ENCODE measurements at places on chromosomes 7 and 10.

GRCh38 chr7:16106300-16106699 is 315.0 kb downstream of the CRPPA start:
- DNase-seq = no peak

DNA sequence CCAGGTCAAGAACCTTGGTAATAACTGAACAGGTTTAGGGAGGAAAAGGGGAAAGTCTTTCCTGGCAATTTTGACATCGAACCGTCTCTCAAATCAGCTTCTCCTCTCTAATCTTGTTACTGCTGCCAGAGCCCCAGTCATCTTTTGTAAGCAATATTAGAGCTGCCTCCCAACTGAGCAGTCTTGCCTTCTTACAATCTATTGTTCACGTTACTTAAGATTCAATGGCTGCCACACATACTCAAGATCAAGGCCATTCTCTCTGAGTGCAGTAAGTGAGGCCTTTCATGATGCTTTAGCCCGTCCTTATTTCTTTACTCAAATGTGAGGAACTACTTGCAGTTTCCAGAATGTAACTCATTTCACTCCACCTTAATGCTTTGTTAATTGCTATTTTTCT is 12.4 kb downstream of the NET1 start:
- no peak for DNase-seq

DNA sequence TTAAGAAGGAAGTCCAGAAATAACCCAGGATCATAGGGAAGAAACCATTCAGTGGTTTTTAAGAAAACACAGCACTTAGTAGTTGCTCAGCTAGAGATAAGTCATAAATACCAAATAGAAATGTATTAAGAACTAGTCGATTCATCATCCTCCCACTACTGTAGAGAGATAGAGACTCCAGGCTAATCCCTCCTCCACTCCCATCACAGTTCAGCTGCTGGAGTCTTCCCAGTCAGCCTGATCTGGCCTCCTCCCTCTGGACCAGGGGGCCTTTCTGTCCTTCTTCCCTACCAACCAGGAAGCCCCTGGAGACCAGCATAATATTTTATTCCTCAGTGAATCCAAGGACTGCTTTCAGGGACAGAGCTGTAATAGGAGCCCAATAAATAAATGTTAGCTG is 294.1 kb upstream of the YAE1 start:
- no peak for DNase-seq

GRCh38 chr10:19826712-19827111 is 10.5 kb downstream of the PLXDC2 start:
- no peak for DNase-seq

GRCh38 chr7:78019447-78020135 is 221.0 kb downstream of the PHTF2 start:
- DNase-seq = peak; percentile 43

- DNase-seq = no peak
These were observed 9.3 kb downstream of the ITGA8 start for GRCh38 chr10:15710455-15710854.

GRCh38 chr7:121278120-121279021 is 50.4 kb upstream of the WNT16 start:
- no peak for DNase-seq

- peak; percentile 81 for DNase-seq
These were observed 70.2 kb downstream of the PRTFDC1 start for GRCh38 chr10:24882047-24882698.

GRCh38 chr10:117339979-117340378 is 35.3 kb downstream of the PDZD8 start:
- no peak for DNase-seq

GRCh38 chr7:129990403-129991192 is 37.8 kb upstream of the UBE2H start:
- DNase-seq = no peak

Measured in CD4-positive, alpha-beta T cell treated with Interleukin-4 for 4 hours (primary cell).